Naive thymus-derived CD8-positive, alpha-beta T cell (primary cell): ENCODE measurements at places on chromosomes 3 and 15.

DNA sequence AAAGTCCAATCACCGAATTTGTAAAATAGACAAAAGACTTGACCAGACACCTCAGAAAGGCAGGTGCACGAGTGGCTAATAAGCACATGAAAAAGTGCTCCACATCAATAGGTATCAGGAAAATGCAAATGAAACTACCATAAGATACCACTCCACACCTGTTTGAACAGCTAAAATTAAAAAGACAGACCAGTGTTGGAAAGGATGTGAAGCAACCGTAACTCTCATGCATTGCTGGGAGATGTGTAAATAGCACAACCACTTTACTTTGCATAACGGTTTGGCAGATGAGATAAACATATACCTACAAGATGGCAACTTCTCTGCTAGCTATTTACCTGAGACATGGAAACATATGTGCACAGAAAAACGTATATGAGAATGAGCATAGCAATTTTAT lies 56.9 kb downstream of the CADPS start:
- no peak for DNase-seq

GRCh38 chr3:107813026-107813425 lies 277.8 kb downstream of the CD47 start:
- DNase-seq = no peak

DNA sequence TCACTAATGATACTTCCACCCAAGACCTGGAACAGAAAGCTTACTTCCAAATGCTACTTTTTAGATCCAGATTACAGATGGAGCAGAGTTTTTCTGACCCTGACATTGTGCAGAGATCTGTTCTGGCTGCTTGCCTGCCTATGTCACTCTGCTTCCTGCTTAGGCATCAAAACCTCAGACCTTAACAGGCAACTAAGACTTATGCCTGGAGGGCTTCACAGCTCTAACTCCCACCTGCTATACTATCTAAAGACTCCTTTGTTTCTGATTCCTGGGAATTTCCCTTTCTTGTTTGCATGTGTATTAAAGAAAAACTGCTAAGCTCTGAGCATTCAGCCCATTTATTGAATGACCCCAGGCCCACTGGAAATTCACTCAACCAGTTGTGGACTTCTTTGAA lies 157.4 kb upstream of the NPHP3 start:
- DNase-seq = no peak

GRCh38 chr15:69908060-69908459 lies 189.7 kb downstream of the TLE3 start:
- no peak for DNase-seq

DNA sequence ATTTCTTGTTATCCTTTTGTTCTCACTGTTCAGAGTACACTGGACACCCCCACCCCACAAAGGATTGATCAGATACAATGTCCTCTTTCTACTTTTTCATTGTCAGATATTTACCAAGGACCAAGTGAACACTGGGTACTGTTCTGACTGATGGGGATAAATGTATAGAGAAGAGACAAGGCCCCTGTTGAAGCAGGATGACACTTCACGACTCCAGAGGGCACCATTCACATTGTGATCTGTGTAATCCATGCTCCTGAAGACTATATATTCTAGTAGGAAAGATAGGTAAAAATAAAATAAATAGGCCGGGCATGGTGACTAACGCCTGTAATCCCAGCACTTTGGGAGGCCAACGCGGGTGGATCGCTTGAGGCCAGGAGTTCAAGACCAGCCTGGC lies 7.2 kb upstream of the CRYGS start:
- no peak for DNase-seq

GRCh38 chr3:56867671-56868070 lies 65.9 kb upstream of the ARHGEF3 start:
- no peak for DNase-seq

DNA sequence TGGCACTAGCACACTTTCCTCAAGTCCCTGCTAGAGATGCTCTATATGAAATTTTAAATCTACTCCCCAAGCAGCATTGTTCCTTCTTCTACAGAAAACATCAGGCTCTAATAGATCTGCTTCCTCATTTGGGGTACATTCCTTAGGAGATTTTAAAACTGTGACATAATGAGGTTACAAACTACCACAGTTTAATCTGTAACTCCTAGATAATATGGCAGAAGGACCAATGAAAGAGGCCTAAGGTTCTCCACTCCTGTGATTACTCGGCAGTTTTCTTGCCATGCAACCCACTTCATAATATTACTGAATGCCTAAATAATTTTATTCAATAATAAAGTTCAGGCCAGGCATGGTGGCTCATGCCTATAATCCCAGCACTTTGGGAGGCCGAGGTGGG lies 16.1 kb downstream of the ZNF106 start:
- DNase-seq = no peak

- DNase-seq = no peak
These were observed 641.1 kb upstream of the BCHE start for GRCh38 chr3:166478356-166478755.

GRCh38 chr15:29554531-29554930 lies 267.7 kb downstream of the TJP1 start:
- no peak for DNase-seq

GRCh38 chr3:55512571-55513343 lies 25.7 kb upstream of the WNT5A start:
- DNase-seq = no peak

DNA sequence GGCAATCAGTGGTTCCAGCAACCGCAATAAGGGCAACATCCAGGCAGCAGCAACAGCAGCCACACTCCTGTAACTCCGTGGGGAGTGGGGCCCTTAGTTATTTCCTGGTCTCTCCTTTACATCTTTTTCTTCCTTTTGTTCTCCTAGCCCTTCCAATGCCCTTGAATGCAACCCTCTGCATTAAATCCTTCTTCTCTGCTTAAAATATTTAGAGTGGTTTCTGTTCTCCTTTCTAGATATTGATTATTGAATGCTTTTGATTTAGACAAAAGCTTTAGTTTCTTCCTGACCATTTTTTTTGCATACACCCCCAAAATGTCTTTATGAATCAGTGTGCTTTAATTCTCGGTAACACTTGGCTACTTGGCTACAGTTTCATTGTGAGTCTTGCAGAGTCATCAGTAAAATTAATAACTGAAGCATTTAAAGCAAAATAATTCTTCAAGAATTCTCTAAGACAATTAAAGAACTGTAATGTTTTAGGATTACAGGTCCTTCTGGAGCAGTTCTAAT lies 586.1 kb downstream of the MECOM start:
- no peak for DNase-seq

- DNase-seq = no peak
These were observed 22.9 kb downstream of the CEMIP start for GRCh38 chr15:80801891-80802680.

- no peak for DNase-seq
These were observed 261.7 kb downstream of the PLOD2 start for GRCh38 chr3:145899241-145899640.

DNA sequence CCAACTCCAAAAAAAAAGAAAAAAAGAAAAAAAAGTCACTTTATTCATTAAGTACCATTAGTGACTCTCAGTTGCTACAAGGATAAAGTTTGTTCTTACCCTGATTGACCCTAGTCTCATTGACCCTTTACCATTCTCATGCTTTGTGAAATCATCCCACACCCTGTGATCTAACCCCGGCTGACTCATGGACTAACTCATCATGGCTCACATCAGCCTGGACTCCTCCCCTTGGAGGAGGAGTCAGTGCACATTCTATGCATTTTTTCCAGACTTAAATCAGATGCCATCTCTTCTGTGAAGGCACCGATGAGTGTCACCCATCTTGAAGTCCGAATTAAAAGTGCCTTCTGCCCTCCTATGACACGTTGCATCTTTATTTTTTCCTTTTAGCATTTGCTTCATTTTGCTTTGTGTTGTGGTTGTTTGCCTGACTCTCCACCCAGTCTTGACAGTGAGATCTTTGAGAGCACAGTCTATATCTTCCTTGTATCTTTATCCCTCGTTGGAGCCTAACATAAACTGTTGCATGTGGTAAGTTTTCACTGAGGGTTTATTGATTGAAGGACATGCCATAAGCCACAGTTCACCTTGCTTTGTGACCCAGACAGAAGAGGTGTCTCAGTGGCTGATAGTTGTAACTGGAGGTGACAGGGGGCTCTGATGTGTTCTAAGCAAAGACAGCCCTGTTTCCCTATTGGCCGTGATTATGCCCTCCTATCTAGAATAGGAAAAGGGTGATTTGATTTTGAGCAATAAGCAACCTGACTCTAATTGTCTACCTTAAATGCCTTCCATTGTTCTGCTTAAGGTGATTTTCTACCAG lies 72.1 kb downstream of the IL1RAP start:
- DNase-seq = no peak

DNA sequence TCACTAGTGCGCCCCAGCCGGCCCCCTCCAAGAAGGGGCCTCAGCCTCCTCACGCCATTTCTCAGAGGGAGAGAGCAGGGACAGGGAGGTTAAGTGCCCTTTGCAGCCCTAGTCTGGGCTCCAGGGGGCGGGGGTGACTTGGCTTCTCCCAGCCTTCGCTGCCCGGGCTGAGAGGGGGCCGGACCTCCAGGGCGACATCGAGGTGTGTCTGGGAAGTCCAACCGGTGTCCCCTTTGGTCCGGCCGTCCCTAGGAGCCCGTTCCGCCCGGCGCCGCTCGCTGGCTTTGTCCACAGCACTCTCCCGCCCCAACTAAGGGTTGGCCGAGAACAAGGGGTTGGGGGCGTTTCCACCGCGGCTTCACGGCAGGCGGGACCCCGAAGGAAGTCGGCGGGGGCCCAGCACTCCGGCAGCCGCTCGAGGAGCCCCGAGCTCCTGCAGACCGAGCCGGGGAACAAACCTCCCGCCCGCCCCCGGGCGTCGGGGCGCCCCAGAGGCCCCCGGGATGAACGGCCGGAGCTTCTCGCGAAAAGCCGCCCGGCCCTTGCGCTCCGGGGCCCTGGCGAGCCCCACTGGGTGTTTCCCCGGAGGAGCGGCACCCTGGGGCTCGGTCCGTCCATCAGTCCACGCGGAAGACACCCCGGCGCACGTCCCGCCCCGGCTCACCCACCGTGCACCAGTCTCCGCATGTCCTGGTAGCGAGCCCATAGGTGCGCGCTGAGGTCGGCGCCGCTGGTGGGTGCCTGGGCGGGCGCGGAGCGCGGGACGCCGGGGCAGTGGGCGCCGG lies 627 bp downstream of the NT5DC2 start:
- peak; percentile 10 for DNase-seq

GRCh38 chr3:19866751-19867347 lies 67.2 kb downstream of the EFHB start:
- DNase-seq = no peak

- no peak for DNase-seq
These were observed 63.9 kb downstream of the NFKBIZ start for GRCh38 chr3:101913168-101913567.

DNA sequence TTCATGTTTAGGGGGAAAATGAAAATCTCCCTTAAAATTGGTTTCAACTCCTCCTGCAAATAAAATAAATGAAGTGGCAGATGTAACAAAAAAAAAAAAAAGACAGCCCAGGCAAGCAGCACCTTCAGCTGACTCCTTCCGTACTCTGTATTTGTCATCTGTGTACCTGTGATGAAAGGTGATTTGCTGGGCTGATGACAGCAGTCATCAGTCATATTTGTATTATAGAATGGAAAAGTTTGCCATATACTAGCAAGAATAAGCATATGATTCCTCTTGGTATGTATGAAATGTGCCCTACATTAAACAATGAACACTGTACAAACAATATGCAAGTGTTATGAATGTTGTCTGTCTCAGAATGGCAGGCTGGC lies 44.1 kb upstream of the WWTR1 start:
- DNase-seq = no peak

DNA sequence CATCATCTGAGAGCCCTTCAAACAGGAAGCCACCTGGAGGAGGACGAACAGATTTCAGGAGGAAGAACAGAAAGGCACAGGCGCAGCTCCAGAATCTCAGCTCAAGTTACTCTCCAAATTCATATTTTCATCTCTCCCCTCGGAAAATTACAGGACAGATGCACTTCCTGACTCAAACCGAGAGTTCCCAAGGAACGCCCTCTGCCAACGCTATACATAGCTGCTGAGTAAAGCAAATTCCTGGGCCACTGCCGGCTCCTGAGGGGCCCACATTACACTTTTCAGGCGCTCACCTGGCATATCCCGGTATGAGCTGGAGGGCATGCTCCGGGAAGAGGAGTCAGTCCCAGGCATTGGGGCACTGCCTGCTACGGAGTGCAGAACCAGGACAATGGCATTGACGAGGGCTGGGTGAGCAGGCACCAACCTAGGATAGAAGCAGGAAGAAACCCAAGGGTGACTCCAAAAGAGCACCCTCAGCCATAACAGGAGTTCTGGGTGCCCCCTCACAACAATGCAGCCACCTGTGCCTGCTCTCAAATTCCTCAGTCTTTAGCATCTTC lies 11.2 kb downstream of the UBL7 start:
- no peak for DNase-seq

- no peak for DNase-seq
These were observed 1029.1 kb upstream of the GBE1 start for GRCh38 chr3:82790307-82791097.

GRCh38 chr3:56773986-56774385 lies 27.8 kb downstream of the ARHGEF3 start:
- no peak for DNase-seq

DNA sequence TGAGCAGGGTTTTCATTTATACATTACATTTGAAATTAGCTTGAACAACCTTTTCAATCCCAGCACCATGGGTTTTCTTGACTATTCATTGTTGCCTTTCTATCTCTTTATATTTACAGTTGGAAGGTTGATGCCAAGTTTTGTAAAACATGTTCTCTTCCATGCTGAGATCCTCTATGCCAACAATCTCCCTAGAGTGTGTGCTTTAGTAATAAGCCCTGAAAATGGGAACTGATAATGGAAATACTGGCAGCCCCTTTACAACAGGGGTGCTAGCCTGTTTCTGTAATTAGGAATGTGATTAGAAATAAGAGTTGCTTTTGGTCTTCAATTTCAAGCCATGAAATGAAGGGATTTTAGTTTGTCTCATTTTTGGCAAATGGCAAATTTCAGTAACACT lies 239.9 kb upstream of the NAALADL2 start:
- no peak for DNase-seq

- peak; percentile 64 for DNase-seq
These were observed 23.0 kb upstream of the RETNLB start for GRCh38 chr3:108780235-108780634.

DNA sequence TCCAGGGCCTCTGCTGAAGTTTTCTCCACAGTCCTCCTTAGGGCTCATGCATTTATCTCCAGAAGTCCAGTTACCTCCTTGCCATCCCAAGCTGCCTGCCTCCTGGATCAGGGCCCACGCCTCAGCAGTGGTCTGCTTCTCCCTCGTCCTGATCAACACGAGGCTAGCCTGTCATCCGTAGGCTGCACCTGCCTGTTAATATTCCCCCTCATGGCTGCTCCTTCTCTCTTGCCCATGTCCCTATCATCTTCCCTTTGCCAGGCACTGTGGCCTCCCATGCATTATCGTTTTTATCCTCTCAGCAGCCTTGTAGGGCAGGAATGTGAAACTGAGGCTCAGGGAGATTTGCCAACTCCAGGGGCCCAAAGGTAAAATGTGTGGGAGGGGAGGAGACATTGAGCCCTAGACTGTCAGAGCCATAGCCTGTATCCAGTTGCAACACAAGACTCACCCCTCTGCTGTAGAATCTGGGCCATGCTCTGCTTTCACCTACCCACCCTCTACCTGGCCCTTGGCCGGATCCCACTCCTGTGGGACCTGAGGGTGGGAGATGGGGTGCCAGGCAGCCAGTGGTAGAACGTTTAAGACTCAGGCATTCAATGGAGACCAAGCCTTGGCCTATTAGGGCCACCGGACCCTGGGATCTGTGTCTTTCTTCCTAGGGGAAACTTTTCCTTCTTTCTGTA lies 4.6 kb downstream of the GRM2 start:
- peak; percentile 7 for DNase-seq

- DNase-seq = no peak
These were observed 13.6 kb upstream of the CSRNP1 start for GRCh38 chr3:39166932-39167532.
